ENCODE measurements at places on chromosomes 1 and 21. TPM values are rescaled to one million over a fixed set of nuclear protein-coding genes. Genes with fewer than 3 reads are reported as not detected.
A peak's percentile ranks its signal among the peaks of the same experiment; 100 is the strongest.

Gene SPSB1
- total RNA-seq = 1.1 TPM

Gene FAM167B
- total RNA-seq = 3.1 TPM

Gene KRTAP12-2
- total RNA-seq = not detected

Gene PRDM2
- 109 TPM for total RNA-seq

Gene ST6GALNAC3
- 2.0 TPM for total RNA-seq

Gene GBP5
- not detected for total RNA-seq

Gene F13B
- not detected for total RNA-seq

Gene ZNF124
- total RNA-seq = 33.3 TPM

Gene ELAVL4
- not detected for total RNA-seq

- no peak for DNase-seq
Observed at GRCh38 chr1:115433483-115433882, 95.4 kb upstream of the NGF start.

DNA sequence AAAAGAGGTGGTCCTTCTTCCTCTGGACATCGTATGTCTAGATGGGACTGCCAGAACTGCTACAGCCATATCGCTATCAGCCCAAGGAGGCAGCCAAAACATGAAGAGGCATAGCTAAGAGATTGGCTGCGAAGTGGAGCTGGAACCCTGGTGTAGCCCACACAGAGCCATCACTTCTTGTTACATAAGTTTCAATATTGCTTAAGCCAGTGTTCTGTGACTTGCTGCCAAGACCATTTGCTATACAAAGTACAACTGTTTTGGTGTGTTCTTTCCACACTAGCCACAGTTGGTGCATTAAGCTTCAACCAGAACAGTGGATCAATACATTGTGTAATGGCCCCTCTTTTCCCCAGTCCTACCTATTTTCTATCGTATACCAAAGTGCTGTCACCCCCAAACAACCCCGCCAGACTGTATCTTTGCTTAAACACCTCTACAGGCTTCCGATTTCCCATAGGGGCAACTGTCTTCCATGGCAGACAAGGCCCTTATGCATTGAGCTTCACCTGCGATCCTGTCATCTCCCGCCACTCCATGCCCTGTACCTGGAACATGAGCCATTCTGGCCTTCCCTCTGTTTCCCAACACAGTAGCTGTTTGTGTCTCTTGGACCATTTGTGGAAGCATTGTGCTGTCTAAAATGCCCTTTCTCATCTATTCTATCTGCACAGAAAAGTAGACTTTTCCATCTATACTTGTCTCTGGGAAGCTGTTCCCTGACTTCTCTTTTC is 241.8 kb downstream of the TTLL7 start:
- DNase-seq = no peak

DNA sequence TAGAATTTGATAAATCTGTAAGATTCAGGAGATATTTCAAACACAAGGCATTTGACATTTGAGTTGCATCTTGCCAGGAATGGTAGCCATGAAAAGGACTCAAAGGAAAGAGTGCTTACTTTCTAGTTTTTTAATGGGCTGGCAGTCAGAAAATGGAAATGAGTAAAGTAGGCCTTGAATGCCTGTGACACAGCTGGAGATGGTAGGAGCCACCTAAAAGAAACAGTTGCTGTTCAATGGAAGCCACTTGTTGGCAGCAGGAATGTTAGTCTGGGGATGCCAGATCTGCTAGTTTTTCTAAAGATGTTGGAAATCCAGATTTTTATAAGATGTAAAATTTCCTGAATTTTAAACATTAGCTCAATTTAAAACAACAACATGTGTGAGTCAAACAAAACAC is 43.6 kb downstream of the CACHD1 start:
- DNase-seq = no peak

DNA sequence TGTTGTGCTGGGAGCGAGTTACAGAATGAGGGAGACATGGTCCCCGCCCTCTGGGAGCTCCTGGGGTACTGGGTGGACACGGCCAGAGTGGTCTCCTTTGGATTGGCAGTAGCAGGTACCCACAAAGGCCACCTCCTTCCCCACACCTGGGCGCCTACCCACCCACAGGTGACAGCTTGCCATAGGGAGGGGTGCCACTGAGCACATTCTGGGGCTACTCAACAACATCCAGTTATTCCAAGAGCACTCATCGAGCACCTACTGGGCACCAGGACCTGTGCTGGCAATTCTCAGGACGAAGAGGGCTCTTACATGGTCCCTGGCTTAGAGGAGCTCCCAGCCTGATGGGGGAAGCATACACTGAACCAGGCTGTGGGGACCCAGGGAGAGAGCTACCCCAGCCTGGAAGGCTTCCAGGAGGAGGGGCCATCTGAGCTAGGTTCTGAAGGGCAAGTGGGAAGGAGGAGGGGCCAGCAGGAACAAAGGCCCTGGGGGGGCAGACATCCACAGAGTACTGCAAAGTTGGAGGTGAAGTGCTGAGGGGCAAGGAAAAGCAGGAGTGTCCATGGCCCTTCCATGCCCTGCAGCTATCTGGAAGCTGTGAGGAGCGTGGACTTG is 22.0 kb downstream of the MRPL37 start:
- DNase-seq = no peak

- DNase-seq = no peak
Observed at GRCh38 chr1:54287801-54288211, 87.8 kb downstream of the MRPL37 start.

DNA sequence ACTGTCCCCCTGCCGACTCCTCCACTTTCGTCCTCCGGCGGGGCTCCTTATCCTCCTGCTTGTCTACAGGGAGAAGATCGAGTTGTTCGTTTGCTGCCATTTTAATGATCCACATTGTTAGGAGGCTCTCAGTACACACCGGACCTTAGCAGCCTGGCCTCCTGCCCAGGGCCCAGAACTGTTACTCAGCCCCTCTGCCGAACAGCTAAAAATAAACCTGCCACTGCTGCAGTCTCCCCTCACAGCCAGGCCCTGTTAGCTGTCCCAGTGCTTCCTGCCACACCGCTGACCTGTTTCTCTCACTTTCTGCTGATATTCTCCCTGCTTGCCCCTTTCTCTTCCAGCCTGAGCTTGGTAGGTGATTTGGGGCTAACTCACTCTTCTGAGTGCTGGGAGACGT is 8.3 kb downstream of the MAPKAPK2 start:
- DNase-seq = no peak

DNA sequence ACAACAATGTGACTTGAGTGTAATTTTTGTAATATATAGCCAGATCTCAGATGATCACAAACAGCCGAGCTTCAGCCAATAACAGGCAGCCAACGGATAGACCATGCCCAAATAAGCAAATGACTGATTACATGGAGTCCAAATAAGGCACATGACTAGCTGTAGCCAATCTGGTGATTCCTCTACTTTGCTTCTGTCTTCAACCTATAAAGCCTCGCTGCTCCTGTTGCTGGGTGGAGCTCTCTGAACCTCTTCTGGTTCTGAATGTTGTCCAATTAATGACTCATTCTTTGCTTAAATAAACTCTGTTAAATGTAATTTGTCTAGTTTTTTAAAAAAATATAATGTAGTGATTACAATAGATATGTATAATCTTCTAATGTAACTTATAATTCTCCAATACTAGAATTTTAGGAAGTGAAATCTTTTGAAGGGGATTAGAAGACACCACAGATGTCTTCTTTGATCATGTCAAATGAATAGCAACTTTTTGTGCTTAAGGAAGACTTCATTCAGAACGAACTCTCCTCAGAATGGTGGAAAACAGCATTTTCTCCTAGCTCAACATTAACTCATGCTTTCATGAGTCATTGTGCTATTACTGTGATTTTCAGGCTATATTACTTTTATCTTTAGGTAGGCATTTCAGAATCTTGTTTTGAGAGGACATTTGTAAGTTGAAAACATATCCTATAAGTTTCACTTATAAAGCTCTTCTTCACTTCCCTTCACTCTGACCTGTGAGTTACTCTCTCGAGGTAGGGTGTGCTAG is 857.8 kb upstream of the B3GALT2 start:
- DNase-seq = no peak

- DNase-seq = no peak
Observed at GRCh38 chr1:203317429-203318228, 12.3 kb downstream of the BTG2 start.

DNA sequence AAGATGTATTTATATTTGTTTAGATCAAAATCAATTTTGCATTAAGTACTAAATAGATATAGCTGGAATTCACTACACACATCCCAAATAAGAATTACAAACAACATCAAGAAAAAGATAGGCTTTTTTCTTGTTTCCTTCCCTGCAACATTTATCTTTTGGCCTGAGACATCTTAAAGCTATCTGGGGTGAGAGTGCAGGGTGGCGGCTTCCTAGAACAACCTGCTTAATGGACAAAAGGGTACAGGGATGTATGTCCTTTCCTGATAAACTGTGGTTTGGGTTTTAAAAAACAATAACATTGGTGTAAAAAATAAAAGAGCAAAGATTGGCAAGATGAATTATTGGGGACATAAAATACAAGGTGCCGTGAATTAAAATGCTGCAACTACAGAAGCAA is 54.4 kb downstream of the EPRS1 start:
- DNase-seq = no peak

- DNase-seq = peak; percentile 86
Observed at GRCh38 chr21:43716376-43717165, 2.4 kb upstream of the PDXK start.

DNA sequence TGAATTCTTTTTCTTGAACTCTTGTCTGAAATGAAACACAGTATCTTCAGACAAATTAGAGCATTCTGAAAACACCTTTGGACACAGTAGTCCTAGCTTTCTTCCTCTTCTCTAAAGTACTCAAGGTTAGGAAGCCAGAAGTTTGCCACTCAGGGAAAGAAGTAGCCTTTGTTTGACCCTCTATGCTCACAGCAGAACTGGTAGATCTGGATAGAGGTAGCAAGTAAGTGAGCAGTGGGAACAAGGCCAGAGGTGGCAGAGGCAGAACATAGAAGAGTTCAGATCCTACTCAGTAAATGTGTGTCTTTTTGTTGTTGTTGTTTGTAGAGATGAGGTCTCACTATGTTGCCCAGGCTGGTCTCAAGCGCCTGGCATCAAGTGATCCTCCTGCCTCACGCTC is 7.4 kb upstream of the PIGR start:
- no peak for DNase-seq

DNA sequence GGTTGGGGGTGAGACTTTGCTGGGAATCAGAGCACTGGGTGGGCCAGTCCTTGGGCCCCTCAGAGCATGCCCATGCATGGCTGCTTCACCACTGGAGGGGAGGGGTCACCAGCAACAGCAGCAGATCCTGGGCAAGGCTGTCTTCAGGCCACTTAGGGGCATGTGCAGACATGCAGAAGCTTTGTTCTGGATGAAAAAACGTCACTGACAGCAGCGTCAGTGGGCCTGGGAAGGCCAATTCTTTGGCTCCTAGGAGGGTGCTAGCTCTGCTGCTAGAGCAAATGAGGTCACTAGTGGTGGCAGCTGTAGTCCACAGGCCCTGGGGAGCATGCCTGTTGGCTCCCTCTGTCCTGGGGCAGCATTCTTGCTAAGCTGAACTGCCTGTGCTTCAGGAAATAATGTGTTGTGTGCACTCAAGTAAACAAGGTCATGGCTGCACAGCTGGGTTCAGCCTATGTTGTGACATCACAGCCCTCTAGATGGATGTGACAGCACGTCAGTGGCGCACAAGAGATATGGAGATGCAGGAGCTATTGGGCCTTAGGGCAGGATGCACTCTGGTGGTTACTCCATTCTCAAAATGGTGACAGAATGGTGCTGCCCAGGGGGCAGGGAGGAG is 27.0 kb downstream of the ZC3H11B start:
- DNase-seq = no peak

DNA sequence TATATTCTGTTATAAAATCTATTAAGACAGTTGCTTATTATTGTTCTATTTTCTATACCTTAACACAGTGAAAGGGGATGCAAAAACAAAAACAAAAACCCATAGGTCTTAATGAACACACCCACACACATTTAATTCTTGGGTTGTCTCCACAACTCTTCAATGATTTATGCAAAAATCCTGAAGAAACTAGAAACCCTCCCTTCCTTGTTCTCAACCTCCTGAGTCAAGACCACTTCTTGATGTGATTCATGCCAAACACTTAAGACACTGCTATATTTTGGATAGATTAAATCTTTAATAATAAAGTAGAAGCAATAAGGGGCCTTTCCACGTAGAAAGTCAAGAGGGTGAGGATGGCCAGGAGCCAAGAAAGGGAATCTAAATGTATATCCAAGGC is 23.4 kb downstream of the SCAF4 start:
- DNase-seq = no peak

- no peak for DNase-seq
Observed at GRCh38 chr1:178776553-178776952, 51.5 kb downstream of the RALGPS2 start.

DNA sequence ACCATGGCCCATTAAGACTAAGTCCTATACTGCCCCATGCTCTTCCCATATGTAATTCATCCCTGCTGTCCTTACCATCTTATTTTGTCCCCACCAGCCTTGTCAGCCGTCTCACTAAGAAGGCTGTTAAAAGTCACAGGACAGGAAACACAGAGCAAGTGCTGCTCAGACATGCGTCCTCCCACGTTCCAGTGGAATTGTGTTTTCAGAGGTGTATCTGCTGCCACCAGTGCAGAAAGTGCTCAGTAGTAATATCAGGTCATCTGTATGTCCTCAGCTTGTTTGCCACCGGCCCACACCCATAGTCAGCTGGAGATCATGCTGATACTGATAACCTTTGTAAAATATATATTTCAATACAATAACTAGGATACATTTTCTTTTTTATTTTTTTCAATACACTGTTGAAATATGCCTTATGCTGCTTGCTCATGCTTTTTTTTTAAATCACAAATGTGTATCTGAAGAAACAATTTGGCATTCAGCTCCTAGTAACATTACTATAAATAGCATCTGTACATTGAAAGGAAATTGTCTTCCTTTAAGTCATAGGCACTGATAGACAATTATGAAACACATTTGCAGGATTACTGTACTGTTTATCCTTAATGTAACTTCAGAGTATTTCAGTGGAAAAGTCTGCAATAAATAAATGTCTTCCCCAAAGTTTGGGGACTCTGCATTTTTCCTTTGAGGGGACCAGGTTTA is 156.9 kb downstream of the EDEM3 start:
- DNase-seq = no peak

- peak; percentile 11 for DNase-seq
Observed at GRCh38 chr1:51990478-51990965, at the start of gene RAB3B. RAB3B (minus strand) TSS chr1:51990700; CDS start chr1:51977117, 13,583 bp downstream.

- DNase-seq = no peak
Observed at GRCh38 chr1:6578624-6579373, 995 bp upstream of the ZBTB48 start.

GRCh38 chr1:78825561-78825960 is 175.9 kb downstream of the IFI44 start:
- DNase-seq = no peak

DNA sequence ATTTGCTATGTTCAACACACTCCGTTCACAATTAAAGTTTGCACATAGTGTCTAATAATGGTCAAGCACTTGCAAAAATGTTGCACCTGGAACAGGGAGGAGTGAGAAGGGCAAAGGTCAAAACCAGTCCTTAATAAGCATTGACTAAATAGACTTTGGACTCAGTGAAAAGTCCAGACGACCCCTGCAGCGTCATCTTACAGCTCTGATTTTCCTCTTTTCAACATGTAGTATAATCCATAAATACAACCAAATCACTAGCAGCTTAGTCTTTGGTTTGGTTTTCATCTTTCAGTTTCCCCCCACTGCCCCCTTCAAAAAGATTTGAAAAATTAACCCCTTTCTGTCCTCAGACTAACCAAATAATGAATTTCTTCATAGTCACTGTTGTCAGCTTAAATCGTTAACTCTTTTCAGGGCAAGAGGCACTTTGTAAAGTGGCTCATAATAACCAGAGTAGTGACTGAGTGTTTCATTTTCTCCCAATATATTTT is 290.3 kb downstream of the PTPRC start:
- no peak for DNase-seq

GRCh38 chr1:191609305-191609704 is 549.0 kb upstream of the RGS18 start:
- no peak for DNase-seq

- peak; percentile 77 for DNase-seq
Observed at GRCh38 chr21:42009018-42009830, 936 bp downstream of the ZBTB21 start.

Measured in OCI-LY7 (cell line).